CD4-positive, CD25-positive, alpha-beta regulatory T cell (primary cell): ENCODE measurements at places on chromosomes 3 and 15. TPM values are rescaled to one million over a fixed set of nuclear protein-coding genes. Genes with fewer than 3 reads are reported as not detected.

Gene SERPINI1
- polyA plus RNA-seq: 17.4 TPM

DNA sequence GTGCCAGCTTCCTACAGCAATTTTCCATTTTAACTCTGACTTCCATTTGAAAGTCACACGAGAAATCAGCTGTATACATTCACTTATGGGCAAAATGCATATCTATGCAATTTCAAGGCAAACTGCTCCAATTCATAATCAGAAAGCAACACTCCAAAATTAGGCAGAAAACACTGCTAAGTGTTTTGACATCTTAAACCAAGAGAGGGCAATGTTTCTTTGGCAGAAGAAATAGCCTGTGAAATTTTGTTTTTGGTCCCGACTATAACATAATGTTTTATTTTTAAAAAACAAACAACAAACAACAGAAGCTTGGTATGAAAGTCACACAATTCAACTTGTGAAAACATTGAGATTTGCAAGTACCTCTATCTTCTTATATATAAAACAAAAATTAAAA, 42.6 kb downstream of the GOLIM4 start:
- no peaks in the 10 kb centered on the region for H3K27me3 ChIP-seq
- no peak overlapping the region for H3K4me3 ChIP-seq
- H3K4me1 ChIP-seq: no peaks in the 10 kb centered on the region
- H3K36me3 ChIP-seq: no peaks in the 10 kb centered on the region

- H3K4me1 ChIP-seq: peaks cover 8% of the 10 kb centered on the region
- no peak for DNase-seq
- no peaks in the 10 kb centered on the region for H3K27me3 ChIP-seq
- H3K27ac ChIP-seq: no peak overlapping the region
Measured at GRCh38 chr15:41945221-41945620, 27.1 kb downstream of the EHD4 start.

- H3K4me3 ChIP-seq: no peak overlapping the region
- DNase-seq: no peak
- H3K27ac ChIP-seq: peak overlapping the region; percentile 37
- H3K36me3 ChIP-seq: peaks cover 49% of the 10 kb centered on the region
- no peaks in the 10 kb centered on the region for H3K27me3 ChIP-seq
Measured at GRCh38 chr3:129305592-129306091, 27.0 kb downstream of the HMCES start.

DNA sequence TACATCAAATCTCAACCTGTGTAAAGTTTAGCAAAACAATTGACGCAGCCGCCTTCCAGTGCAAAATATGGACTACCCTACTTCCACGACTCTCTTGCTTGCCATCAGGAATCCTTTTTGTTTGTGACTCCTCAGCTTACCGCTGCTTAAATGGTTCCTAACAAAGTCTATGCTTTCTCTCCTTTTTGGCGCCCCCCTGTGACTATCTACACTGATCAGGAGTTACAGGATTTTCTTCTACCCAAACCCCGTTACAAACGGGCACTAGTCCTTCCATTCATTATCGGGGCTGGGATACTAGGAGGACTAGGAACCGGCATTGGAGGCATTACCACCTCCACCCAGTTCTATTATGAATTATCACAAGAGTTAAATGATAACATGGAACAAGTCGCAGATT, 184.0 kb downstream of the IGSF11 start:
- H3K4me1 ChIP-seq: no peaks in the 10 kb centered on the region
- DNase-seq: no peak
- no peak overlapping the region for H3K4me3 ChIP-seq
- no peaks in the 10 kb centered on the region for H3K36me3 ChIP-seq
- H3K27ac ChIP-seq: no peak overlapping the region

Gene LNP1
- 0.84 TPM for polyA plus RNA-seq

GRCh38 chr15:78242128-78242527, 7.8 kb upstream of the ACSBG1 start:
- no peaks in the 10 kb centered on the region for H3K27me3 ChIP-seq
- no peak overlapping the region for H3K4me3 ChIP-seq
- no peaks in the 10 kb centered on the region for H3K36me3 ChIP-seq
- H3K27ac ChIP-seq: no peak overlapping the region
- no peak for DNase-seq

Gene THRB
- polyA plus RNA-seq: not detected

- no peaks in the 10 kb centered on the region for H3K4me1 ChIP-seq
- no peak for DNase-seq
Measured at GRCh38 chr3:80050826-80051601, 283.2 kb upstream of the ROBO1 start.

DNA sequence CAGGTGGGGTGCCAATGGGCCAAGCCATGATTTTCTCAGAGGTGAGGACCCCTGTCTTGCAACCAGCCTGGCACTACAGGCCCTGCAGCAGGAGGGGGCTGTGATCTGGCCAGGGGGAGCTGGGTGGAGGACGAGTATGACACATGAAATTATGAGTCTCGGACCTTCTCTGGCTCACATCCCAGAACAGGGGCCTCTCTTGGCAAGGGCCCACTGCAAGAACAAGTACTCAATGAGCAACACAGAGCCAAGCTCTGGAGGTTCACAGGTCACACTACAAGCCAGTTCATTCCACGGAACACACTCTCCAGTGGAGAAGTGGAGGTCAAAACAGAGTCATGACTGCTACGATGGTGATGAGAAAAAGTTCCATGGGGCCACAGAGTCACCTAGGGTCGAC, 28.3 kb downstream of the CCDC32 start:
- H3K27ac ChIP-seq: no peak overlapping the region
- DNase-seq: no peak
- no peaks in the 10 kb centered on the region for H3K27me3 ChIP-seq
- H3K4me3 ChIP-seq: no peak overlapping the region
- no peaks in the 10 kb centered on the region for H3K4me1 ChIP-seq

DNA sequence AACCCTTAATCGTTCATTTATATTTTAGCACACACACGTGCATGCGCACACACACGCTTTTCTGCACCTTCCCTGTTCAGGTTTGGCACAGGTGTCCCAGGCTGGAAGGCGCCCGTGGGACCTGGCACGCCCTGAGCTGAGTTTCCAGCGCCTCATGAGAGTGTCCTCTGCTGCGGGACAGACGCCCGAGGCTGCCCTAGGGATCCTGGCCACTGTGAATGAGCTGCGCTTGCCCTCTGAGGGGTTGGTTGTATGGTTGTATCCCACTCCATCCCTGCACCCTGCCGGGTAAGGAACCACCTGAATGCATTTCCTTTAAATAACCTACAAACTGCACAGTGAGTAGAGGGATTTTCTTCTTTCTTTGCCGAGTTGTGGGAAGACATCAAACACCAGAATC, 12.2 kb upstream of the MEX3B start:
- peaks cover 6% of the 10 kb centered on the region for H3K27me3 ChIP-seq
- H3K4me1 ChIP-seq: no peaks in the 10 kb centered on the region
- no peaks in the 10 kb centered on the region for H3K36me3 ChIP-seq

Gene GPR156
- not detected for polyA plus RNA-seq

Gene NLGN1
- polyA plus RNA-seq: not detected

DNA sequence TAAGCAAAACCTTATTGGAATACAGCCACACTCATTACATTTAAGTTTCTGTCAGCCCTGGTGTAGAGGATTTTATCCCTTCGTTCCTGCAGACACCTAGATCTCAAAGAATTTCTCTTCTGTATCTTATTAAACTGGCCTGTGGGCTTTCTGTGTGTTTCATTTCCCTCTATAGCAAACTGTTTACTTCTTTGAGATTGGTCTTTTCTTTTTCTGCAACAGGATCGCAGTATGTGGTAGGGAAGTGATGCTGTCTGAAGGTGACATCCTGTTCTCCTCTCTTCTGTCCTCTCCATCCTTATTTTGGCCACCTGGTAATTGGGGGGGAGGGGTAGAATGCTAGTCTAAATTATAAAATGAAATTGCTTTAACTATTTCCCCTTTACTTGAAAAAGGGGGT, 25.5 kb downstream of the ATP1B3 start:
- no peak for DNase-seq
- H3K4me3 ChIP-seq: no peak overlapping the region
- H3K27me3 ChIP-seq: no peaks in the 10 kb centered on the region

Gene LMAN1L
- polyA plus RNA-seq: not detected

DNA sequence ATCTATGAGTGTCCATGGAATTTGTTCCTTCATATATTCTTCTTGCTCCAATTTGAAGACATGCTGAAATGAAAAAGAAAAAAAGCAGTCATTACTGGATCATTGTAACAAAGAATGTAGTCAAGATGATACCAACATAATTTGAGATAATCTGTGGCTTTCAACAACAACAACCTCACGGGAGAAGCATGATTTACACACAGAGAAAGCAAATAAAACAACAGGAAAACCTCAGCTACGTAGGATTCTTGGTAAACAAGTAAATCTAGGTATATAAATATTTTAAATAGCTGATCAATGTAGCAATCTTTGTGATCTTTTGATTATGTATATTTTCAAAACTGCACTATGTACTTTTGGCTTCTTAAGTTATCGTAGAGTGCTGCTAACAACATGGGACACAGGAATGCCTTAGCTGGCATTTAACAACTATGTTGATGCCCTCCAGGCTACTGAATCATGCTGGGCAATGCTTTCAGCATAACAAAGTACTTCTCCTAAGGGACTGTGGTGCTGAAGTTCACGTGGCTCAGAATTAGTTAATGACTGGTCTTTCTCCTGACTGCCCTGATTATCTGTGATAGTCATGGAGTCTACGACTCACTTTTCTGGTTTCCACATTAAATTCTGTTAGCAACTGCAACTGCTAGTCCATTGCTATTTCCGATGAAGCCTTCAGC, 96.5 kb upstream of the MYO5C start:
- H3K4me3 ChIP-seq: no peak overlapping the region
- no peaks in the 10 kb centered on the region for H3K4me1 ChIP-seq
- no peaks in the 10 kb centered on the region for H3K27me3 ChIP-seq
- no peak overlapping the region for H3K27ac ChIP-seq
- DNase-seq: no peak

Gene KCNMB2
- polyA plus RNA-seq: not detected

DNA sequence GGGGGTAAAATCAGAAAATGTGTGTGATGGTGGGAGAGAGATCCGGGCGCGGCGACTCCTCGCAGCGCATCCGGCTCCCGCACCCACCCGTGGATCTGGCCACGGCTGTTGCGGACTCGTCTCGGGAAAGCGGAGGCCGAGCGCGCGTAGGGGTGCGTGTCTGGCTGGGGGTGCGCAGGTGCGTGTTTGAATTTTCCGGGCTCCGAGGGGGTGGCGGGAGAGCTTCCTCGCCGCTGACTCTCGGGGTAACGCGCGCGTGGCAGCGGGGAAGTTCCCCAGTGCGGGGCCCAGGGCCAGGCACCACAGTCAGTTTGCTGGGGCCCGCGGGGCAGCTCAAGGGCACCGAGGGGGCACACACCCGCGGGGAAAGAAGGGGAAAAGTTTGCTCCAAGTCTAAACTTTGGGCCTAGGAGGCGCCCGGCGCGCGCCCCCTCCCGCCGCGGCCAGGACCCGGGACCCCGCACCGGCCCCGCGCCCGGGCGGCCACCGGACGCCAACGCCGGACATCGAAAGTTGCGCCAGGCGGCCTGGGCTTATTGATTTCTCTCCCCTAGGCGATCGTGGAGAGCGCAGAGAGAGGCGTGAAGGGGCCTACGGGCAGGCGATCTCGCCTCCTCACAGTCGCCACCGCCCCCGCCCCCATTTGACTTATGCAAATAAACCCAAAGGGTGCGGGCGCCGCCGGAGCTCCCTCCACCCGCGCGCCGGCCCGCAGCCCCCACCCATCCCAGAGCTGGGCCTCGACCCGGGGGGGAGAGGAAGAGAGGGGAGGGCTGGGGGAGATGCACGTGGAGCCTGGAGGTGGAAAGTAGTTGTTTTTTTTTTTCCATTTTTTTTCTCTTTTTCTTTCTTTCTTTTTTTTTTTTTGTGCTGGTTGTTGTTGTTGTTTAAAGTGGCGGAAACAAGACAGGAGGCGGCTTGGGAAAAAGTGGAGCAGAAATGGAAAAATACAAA, 639 bp downstream of the FOXP1 start:
- peak overlapping the region; percentile 79 for H3K4me3 ChIP-seq
- peak; percentile 51 for DNase-seq
- H3K36me3 ChIP-seq: no peaks in the 10 kb centered on the region

DNA sequence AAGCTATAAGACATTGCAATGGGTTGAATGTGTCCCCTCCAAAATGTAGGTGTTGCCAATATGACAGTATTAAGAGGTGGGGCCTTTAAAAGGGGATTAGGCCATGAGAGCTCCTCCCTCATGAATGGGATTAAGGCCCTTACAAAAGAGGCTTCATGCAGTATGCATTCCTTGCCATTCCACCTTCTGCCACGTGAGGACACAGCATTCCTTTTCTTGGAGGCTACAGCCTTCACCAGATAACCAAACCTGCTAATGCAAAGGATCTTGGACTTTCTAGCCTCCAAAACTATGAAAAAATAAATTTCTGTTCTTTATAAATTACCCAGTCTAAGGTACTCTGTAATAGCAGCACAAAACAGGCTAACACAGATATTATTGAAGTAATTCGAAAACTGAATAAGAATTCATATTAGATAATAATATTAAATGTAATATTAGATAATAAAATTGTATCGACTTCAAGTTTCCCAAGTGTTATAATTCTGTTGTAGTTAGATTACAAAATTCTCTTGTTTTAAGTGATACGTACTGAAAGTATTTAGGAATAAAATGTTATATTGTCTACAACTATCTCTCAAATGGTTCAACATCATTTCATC, 29.4 kb upstream of the ATP8B4 start:
- no peak overlapping the region for H3K4me3 ChIP-seq
- H3K27ac ChIP-seq: no peak overlapping the region
- H3K27me3 ChIP-seq: peaks cover 5% of the 10 kb centered on the region
- H3K4me1 ChIP-seq: no peaks in the 10 kb centered on the region
- H3K36me3 ChIP-seq: no peaks in the 10 kb centered on the region

DNA sequence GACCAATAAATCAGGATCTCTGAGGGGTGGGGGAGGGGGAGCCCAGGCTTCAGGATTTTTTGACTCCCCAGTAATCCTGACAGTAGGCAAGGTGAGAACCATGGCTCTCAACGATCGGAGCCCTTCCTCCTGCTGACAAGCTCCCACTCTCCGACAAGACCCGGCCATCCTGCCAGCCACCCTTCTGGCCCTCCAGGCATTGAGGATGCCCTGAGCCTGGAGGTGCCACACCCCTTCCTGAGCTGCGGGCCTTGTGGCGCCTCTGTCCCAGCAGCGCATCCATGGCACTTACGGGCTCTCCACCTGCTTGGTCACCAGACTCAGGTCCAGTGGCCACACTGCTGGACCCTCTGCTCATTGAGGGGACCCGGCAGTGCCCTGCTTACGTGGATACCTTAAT, 46.0 kb downstream of the MGLL start:
- H3K4me1 ChIP-seq: no peaks in the 10 kb centered on the region
- DNase-seq: no peak
- H3K4me3 ChIP-seq: no peak overlapping the region
- H3K36me3 ChIP-seq: no peaks in the 10 kb centered on the region
- H3K27ac ChIP-seq: no peak overlapping the region
- no peaks in the 10 kb centered on the region for H3K27me3 ChIP-seq

DNA sequence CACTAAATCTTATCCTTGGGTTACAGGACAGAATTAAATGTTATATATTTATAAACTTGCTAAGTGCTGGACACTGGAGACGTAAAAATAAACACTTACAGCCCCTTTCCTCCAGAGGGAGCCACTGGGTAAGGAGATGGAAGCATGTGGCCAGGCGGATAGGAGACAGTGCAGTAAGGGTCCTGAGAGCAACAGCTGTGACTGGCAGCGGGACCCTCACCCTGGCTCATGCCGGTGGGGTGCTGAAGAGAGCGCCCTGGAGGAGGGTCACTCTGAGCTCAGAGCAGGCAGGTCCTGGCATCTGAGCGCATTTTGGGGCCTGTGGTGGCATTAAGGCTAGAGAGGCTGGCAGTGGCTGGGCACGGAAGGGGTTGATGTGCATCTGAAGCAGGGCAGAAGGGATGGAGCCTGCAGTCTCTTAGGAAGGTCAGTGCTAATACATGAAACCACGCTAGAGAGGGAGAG, 16.0 kb downstream of the SEC61A1 start:
- no peaks in the 10 kb centered on the region for H3K4me1 ChIP-seq
- H3K27ac ChIP-seq: no peak overlapping the region
- no peaks in the 10 kb centered on the region for H3K27me3 ChIP-seq

Gene ZBED2
- not detected for polyA plus RNA-seq

Gene ATP8B4
- polyA plus RNA-seq: not detected
